ENCODE measurements at places on chromosomes 1 and 21.

DNA sequence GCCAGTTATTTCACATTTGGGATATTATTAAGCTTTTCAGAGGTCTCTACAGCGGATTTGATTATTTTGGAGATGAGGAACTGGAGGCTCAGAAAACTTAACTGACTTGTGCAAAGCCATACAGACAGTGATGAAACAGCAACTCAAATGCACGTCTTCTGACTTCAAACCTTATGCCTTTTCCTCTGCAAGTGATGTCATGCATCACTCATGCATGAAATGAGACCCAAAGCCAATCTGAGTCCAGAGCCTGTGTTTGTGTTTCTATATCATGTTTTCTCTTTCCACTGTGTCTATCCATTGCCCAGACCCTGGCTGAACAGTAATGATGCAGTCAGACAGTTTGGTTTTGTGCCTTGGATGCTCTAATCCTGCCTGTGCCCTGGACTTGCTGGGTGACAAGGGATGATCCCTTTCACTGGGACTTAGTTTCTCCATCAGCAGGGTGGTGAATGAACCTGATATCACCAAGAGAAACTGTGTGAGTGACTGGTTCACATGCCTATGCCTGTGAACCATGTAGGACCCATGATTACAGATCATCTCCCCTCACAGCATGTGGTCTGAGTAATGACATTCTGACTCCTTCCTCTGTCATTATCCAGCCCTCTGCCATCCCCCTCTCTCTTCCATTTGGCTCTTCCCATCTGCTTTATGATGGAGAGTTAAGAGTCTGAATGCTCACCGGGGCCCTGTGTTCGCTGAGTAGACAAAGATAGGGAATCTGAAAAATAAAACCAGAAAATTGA, 33.4 kb downstream of the SLAMF6 start:
- no peak for DNase-seq

DNA sequence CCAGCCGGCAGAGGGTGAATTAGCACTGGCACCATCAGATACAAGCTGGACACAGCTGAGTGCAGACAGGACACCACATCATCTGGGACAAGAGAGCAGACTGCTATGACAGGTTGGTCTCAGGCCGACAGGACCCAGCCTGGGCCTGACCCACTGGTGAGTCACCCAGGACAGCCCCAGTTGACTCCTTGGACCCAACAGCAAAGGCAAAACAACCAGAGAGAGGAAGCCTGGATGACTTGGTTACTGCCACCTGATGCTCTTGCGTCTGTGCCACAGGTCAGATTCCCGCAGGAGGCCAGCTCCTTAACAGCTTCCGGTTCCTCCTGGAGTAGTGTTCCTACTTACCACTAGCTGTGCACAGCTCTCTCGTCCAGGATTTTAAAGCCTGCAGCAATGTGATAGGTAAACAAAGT, 18.5 kb downstream of the CCN1 start:
- no peak for DNase-seq

- no peak for DNase-seq
Measured at GRCh38 chr1:238360474-238360873, 469.8 kb upstream of the ZP4 start.

- no peak for DNase-seq
Measured at GRCh38 chr1:58312971-58313563, 233.5 kb downstream of the OMA1 start.
